ENCODE measurements at places on chromosomes 12 and 14.

GRCh38 chr12:130083002-130083401, 79.3 kb upstream of the FZD10 start:
- peak; percentile 39 for DNase-seq

DNA sequence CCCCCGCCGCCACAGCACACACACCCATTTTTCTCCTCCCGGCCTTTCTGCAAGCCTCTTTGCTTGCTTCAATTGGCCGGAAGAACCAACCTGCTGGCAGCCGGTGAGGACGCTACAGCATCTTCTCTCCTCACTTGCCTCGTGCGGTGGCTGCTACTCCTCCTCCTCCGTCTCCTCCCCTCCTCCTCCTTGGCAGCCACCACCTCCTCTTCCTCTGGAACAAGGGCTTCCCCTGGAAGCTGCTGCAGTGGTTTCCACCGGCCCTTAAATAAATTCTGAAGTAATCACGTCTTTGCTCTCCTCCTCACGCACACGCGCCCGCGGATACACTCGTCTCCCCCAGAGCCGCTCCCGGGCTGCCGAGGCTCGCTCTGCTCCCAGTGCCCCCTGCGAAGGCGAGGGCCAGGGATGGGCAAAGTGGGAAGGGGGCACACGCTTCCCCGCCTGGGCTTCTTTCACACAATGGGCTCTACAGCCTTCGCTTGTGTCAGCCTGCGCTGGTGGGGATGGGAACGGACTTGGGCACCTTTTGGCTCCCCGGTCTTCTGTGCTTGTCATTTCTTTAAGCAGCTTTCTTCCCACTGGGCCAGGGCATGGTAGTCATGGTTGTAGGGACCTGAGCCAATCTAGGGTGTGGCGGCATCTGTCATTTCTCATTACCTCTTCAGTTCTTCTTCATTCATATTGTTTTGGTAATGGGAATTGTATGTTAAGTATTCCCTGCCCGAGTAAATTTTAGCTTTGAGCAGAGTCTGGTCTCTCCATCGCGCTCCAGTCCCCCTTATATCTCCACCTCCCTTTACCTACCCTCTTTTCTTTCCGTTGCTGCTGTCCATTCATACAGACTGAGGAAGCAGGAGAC, at the start of gene PPFIA2:
PPFIA2 (minus strand) TSS at position 161 of the 862 bp plus-strand sequence.
- DNase-seq: peak; percentile 52

DNA sequence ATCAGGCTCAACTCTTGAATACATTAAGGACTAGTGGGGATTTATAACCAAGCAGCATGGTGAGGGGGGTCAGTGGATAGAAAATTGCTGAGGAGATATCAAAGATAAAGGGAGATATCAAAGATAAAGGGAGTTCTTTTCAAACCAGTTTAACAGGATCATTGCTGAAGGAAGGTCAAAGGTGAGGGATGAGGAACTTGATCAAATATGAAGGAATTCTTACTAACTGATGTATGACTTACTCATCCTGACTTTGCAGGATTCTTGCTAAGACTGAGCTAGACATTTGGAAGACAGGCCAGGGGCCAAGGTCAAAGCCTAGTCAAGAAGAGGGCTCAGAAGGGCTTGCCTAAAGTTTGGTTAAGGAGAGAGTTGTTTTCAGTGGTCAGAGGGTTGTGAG, 4.8 kb downstream of the ABHD4 start:
- DNase-seq: no peak

DNA sequence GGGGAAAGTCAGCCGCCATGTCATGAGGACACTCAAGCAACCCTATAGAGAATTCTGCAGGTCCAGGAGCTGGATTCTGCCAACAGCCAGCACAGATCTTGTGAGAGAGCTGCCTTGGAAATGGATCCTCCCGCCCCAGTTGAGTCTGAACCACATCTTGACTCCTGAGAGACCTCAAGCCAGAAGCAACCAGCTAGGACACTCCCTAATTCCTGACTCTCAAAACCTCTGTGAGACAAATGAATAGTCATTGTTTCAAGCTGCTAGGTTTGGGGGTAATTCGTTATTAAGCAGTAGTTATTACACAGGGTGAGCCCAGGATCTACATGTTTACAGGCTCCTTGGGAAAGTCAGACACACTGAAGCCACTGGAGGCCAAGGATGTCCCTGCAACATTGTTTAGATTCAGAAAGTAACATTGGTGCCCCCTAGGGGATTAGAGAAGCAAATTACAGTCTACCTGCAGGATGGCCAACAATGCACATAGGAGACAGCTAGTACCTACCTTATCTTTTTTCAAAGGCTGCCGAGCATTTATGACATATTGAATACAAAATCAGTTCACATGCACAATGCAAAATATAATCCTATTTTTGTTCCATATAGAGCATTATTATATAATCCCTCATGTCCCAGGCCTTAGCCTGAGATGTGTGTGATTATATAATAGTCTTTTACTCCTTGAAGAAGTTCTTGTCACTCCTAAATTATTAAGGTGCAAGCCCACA, 57.9 kb upstream of the FICD start:
- peak; percentile 8 for DNase-seq

All from Caki2 (cell line).